Femur (tissue), 1 donor: ENCODE measurements at places on chromosomes 7 and 10.

- DNase-seq, result peak; percentile 77
Measured at GRCh38 chr10:80500572-80501380, 36.9 kb upstream of the SH2D4B start.

DNA sequence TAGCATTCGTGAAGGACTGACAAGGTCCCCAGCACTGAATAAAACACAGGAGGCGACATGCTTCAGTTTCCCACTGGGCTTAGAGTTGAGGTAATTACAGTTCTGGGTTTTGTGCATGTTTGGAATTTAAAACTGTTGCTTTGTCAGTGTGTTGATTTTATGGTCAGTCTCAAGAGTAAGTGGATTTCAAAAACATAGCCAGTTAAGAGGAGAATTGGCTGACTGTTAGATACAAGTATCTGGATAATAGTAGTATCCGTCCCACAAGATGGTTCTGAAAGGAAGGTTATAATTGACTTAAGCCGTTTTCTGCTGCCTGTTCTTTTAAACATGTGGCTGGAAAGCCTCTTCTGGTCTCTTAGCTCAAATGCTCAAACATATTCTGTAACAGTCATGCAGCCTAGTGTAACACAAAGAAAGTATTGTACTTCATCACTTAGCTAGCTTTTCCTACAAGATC is 170.9 kb downstream of the POLR1F start:
- DNase-seq, result no peak

GRCh38 chr10:70551466-70551865 is 51.1 kb downstream of the PRF1 start:
- DNase-seq, result peak; percentile 49

GRCh38 chr7:6178298-6179029 is 94.0 kb downstream of the CYTH3 start:
- no peak for DNase-seq

DNA sequence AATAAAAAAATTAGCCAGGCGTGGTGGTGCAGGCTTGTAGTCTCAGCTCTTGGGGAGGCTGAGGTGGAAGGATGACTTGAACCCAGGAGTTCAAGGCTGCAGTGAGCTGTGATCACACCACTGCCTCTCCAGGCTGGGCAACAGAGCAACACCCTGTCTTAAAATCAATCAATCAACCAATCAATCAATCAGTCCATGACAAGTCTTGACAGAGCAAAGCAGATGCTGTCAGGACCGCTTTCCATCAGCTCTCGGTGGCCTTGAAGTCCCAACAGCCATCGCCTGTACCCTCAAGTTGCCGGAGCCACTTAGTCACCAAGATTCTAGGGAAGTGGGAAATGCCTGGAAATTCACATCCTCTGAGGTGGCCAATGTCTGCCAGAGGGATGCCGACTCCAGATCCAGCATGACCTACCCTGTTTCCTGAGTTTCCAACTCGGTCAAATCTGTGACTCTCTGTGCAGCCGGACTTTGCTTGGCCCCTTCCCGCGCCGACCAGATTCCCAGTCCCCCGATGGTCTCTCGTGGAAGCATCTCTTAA is 871 bp upstream of the CCL24 start:
- no peak for DNase-seq

GRCh38 chr10:1782841-1783240 is 45.5 kb upstream of the ADARB2 start:
- DNase-seq, result no peak

DNA sequence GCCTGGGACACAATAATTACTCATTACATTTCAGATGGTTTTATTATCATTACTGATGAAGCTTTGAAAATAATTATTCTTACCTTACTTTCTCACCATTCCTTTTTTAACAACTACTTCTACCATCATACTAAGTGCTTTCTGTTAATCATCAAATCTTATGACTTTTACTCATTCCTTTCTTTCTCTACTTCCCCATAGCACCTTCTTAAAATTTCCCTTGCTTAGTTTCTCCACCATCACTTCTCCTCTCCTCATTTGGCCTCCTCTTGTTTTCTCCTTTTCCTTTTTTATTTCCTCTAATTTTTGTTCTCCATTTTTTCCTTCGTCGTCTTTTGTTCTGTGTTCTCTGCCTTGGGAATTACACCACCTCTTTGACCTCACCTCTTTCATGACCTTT is 303.2 kb upstream of the KAT6B start:
- DNase-seq, result no peak

DNA sequence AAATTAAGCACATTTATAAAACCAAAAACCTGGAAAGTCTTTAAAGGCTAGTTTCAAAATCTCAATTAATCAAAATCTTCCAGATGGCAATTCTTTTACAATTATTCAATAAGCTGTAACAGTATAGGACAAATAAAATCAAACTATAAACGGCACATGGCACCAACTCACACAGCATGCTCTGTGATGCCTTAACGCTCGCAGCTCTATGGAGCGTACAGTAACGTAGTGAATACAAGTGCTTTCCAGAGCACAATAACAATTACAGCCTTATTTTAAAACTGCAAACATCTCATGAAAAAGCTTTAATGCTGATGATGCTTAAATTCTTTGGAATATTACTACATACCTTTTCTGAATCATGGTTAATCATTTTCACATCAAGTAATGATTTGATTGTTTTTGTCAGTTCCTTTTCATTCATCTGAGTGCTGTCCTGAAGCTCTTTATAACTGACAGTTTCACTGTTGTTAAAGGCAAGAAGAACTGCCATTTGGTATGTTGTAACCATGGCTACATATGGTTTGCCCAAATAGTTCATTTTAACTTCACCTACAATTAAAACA is 74.2 kb downstream of the CUL2 start:
- no peak for DNase-seq

DNA sequence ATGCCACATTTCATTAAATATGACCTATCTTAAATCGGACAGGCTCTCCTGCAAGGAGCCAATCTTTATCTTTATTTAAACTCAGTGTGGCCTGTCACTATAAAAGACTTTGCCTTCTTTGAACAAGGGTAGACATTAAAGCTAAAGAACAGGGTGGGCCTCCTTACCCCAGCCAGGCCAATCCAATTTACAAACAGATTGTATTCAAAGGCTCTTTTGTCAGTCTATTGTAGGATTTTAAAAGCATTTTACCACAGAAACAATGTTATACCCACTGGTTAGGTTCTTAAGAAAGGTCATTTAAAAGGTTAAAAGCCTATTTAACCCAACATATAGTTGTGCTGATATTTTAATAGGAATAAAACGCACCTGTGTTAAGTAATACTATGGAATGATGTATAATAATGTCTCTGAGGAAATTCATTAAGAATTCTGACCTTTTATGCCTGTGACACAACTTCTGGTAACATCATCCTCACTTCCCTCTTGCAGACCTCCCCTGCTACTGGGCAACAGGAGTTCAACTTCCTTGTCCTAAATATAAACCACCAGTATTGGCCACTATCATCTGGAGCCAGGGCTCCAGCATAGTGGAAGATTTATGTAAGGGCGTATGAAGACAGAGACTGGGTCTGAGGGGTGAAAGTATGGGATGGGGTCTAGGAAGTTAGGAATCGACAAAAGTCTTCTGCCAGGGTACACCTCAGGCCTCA is 32.5 kb downstream of the MTERF1 start:
- DNase-seq, result no peak

DNA sequence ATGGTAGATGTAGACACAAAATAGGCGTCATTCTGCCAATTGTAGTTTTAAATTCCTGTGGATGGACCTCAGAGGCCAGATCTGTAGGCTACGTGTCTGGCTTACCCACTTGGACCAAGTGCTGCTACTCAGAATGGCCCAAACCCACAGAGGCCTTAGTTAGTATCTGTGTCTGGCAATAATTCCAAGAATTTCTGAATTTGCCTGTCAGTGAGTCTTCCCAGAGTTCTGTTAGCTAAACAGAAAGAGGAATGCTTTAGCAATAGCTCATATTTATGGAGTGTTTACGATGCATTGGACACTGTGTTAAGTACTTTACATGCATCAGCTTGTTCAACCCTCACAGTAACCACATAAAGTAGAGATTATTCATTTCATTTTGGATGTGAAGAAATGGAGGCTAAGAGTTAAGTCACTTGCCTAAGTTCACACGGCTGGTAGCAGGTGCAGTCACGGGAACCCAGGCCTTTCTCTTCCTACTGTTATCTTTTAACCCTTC is 231.8 kb downstream of the PTEN start:
- DNase-seq, result peak; percentile 42

- DNase-seq, result no peak
Measured at GRCh38 chr10:66625709-66626590, 299.9 kb upstream of the LRRTM3 start.

GRCh38 chr7:88109612-88110011 is 110.2 kb downstream of the SRI start:
- no peak for DNase-seq

DNA sequence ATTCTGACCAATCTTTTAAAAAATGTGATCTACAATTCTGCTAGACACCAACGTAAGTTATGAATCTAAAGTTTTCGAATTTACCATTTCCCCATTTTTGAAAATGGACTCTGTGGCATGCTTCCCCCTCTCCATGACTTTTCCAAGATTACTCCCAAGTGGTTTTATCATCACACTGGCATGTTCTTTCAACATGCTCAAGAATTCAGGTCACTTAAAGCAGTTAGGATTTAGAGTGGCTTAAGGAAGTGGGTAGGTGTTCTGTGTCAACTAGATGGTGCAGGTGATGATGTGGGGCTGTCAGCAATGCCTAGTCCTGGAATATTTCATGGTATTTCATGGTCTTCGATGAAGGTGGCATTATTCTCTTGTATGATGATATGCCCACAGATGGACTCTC is 164.0 kb upstream of the ASAH2 start:
- DNase-seq, result no peak

DNA sequence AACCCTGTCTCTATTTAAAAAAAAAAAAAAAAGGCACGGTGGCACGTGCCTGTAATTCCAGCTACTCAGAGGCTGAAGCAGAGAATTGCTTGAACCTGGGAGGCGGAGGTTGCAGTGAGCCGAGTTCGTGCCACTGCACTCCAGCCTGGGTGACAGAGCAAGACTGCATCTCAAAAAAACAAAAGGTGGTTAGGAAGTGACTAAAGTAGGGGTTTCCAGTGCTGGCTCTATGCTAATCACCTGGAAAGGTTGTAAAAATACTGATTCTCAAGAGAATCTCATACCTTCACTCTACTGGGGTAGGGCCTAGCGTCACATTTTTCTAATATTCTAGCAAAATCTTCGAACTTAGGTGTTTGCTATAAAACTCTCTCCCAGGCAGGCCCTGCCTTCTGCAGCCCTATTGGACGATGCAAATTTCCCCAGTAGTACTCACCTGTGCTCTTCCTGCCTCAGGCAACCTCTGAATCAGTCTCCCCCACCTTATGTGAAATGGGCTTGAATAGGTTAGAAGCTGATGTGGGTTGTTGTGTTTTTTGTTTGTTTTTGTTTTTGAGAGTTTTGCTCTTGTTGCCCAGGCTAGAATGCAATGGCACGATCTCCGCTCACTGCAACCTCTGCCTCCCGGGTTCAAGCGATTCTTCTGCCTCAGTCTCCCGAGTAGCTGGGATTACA is 3.5 kb downstream of the ZP3 start:
- no peak for DNase-seq

GRCh38 chr7:149444287-149444686 is 16.6 kb downstream of the ZNF777 start:
- DNase-seq, result no peak

- DNase-seq, result peak; percentile 72
Measured at GRCh38 chr7:75842836-75843446, 29.3 kb upstream of the CCL24 start.

DNA sequence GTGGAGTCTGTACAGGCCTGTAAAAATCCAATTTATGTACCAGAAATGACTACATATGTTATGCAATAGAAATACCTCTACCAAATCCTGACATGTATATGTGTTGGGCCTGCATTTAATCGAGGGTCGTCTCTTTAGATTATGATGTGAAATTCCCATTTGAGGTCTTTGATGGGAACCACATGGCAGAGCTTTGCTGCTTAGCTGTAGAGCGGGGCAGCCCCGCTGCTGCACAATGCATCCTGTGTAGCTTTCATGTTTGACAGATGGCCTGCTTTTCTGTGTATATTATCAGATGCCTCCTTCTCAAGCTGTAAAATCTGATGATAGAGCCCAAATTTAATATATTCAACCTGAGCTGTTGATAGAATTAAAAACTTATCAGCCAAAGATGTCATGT is 65.8 kb downstream of the RAB18 start:
- DNase-seq, result no peak

DNA sequence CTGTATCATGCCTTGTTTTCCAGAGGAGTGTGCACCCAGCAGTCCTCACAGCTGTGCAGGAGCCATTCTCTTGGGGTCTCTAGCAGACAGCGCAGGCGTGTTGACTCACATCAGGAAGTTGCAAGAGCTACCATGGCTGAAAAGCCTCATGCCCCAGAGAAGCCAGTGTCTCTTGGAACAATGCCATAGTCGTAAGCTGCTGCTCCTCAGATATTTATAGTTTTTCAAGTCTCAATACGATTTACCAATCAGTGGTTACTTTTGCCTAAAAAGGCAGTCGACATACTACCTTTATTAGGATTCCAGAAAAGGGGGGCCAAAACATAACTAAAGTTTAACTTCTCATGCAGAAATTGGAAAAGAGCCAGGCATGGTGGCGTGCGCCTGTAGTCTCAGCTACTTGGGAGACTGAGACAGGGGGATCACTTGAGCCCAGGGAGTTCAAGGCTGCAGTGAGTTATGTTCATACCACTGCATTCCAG is 407.7 kb downstream of the PARD3 start:
- DNase-seq, result peak; percentile 36

DNA sequence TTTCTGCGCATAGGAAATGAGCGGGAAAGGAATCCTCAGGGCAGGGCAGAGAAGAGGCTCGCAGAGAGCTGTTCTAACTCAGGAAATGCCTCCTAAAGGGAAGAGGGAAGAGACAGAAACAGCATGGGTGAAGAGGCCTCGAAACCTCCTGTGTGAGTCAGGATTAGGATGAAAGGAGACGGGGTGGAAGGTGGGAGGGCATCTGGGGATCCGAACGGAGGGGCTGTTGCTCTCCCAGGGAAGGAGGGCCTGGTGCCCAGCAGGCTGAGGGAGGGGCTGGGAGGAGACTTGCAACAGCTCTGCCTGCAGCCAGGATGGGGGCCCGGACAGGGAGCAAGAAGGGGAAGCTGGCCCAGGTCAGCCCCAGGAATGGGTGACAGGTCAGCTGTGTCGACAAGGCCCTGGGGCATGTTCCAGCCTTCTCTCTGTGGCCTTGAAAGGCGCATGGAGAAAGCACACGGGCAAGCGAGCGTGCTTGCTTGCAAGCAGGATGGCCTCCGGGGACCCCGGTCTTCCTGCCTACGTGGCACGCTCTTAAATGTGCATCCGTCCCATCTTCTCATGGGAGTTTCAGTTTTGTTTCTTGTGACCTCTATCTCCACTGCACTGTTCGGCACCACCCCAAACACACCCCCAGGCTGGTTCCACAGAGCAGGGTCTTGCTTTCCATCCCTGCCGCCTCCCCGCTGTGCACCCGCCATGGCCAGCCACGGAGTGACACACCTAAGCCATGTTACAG is 63.5 kb downstream of the HIPK2 start:
- peak; percentile 54 for DNase-seq

DNA sequence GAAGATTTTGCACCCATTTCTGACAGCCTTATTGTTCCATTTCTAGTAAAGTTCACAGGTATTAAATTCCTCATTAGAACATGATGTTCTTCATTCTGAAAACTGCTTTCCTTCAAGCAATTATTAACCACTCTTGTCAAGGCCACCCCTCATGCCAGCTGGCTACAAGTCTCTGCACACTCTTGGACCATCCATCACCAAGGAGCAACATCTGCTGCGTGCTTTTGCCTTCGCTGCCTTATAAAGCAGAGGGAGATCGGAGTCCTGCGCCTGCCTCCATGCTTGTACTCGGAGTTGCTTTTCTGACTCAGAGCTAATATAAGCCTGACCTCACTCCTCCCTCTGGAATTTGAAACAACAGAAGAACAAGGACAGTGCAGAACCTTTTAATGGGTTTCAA is 529.9 kb upstream of the DPP6 start:
- DNase-seq, result no peak

- no peak for DNase-seq
Measured at GRCh38 chr10:1149793-1150637, 93.8 kb downstream of the WDR37 start.
